CD4-positive, alpha-beta T cell treated with Interferon alpha-2 for 1 hour (primary cell): ENCODE measurements at places on chromosomes 6 and 20.
A peak's percentile ranks its signal among the peaks of the same experiment; 100 is the strongest.

DNA sequence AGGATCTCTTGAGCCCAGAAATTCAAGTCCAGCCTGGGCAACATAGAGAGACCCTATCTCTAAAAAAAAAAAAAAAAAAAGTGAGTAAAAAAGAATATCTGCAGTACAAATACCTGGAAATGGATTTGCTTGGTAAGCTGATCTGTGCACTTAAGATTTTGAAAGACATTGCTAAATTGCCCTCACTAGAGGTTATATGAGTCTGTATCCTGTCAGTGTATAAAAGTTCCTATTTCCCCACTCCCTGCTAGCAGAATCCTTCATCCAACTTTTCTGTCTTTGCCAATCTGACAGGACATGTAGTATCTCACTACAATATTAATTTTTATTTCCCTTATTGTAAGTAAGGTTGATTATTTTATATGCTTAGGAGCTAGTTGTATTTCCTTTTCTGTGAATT is 36.1 kb downstream of the BICRAL start:
- DNase-seq, result no peak

DNA sequence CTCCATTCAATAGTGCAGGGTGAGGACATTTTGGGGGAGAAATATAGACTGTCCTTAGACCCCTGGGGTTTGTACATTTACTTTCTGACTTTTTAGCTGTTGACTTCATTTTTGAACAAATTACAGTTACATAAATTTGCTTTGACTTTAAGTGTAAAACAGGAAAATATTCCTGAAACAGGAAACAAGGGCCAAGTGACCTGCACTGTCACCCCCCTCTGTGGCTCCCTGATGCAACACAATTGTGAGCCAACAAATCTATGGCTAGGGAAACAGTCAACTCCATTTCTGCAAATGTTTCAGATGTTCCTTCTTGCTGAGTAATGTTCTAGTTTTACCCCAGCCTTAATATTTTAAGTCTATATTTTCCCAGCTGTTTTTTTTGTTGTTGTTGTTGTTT is 39.8 kb downstream of the HLA-A start:
- no peak for DNase-seq

DNA sequence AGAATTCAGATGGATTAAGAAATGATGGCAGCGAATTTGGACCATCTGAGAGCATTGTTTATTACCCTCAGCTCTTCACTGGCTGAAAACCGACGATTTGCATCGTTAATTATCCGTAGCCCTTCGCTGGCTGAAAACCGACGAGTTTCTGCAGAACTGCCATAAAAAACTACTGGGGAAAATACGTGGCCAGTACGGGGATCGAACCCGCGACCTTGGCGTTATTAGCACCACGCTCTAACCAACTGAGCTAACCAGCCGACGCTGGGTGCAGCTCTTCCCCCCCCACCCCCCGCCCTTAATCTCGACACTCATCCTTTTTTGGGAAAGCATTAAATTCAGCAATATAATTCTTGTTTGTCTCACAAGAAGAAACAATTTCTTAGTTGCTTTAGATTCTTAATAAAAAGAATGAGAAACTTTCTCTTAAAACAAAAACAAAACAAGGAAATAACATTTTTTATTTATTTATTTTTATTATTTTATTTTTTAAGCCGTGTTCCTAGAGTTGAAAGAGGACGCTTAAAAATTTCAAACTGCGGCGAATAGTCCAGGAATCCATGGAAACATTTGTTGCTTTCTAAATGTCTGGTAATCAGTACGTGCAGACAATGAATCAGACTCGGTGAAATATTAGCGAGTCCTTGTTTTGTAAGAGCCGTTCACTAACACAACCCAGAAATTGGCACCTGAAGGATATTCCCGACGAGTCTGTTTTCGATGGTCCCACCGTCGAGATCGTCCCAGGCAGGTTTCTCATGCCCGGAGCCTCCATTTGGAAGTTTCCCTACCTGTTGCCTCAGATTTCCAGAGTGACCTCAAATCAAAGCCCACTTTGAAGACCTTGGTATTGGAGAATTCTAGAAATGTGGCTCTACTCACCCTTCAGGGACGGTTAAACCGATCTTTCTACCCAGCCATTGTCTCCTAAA is 27.8 kb downstream of the PRSS16 start:
- DNase-seq, result no peak

- peak; percentile 29 for DNase-seq
Measured at GRCh38 chr6:33405386-33405940, 5.4 kb upstream of the PHF1 start.

DNA sequence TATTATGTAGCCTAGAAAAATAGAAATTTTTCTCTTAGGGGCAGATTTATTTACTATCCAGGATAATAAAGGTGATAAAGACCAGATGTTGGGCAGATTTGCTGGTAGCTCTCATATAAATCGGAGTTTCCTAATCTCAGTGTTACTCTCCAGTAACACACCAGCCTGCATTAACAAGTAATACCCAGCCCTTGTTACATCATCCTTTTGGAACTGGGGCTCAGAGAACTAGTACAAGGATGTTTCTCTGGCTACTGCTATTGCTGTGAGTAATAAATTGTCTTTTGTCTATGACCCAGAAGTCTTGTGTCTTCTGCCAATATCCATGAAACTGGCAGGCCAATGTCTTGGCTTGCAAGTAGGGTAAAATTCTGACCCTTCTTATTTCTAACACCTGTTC is 16.8 kb downstream of the TPD52L1 start:
- DNase-seq, result no peak

GRCh38 chr6:28864326-28864923 is 59.4 kb downstream of the TRIM27 start:
- no peak for DNase-seq

DNA sequence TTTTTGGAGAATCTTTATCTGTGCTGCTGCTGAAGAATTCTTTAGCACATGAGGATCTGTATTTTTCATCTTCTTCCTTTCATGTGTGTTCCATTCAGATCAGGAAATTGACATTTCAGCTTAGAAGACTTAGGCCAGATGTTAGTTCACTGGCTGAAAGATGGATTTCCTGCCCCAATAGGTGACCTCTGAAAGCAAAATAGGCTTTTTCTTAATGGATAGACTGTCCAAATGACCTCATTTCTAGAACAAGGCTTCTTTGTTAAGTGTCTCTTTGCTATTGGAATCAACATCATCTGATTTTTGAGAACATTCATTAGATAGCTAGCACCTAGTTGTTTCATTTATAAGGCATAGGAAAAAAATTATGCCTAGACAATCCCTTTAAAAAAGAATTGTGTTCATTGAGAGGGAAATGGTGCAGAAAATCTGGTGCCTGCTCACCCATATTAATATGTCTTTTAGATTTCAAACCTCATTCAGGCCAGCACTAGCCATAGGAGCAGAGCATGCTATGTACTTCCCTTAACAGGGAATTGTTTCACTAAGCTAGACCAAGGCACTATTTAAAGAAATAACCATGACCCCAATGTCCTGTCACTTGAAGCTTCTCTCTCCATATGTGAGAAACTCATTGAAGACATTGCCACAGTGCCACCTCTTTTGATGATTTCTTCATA is 13.6 kb upstream of the SASH1 start:
- no peak for DNase-seq

DNA sequence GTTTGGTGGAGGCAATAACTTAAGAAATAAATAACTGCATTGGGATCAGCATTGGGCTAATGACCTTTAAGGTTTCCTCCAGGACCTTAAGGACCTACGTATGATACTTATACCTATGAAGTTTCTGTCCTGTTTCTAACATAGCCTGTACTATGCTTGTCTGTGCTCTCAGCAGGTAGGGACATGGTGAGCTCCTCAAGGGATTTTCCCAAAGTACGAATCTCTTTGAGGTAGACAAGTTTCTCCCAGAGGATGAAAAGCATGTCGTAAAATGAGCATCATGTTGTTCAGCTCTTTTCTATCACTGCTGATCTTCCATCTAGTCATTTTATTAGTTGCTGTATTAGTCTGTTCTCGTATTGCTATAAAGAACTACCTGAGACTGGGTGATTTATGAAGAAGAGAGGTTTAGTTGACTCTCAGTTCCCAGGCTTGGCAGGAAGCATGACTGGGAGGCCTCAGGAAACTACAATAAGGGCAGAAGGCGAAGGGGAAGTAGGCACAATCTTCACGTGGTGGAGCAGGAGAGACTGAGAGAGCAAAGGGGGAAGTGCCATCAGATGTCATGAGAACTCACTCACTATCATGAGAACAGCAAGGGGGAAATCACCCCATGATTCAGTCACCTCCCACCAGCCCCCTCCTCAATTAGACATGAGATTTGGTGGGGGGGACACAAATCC is 77.8 kb upstream of the TGM3 start:
- peak; percentile 10 for DNase-seq

DNA sequence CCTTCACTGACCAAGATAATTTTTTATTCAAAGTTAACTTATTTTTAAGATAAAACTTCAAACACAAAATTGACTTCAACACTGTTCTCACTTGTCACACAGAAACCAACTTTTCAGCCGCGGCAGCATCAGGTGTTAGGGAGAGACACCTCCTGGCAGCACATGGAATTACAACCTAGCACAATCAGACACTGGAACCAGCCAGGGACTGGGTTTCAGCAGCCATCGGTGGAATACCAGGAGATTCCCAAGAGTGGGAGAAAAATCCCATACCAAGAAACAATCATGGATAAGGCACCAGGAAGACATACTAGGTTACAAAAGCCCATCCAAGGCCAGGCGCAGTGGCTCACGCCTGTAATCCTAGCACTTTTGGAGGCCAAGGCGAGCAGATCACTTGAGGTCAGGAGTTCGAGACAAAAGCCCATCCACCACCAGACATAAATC is 70.0 kb downstream of the SNX5 start:
- peak; percentile 73 for DNase-seq

DNA sequence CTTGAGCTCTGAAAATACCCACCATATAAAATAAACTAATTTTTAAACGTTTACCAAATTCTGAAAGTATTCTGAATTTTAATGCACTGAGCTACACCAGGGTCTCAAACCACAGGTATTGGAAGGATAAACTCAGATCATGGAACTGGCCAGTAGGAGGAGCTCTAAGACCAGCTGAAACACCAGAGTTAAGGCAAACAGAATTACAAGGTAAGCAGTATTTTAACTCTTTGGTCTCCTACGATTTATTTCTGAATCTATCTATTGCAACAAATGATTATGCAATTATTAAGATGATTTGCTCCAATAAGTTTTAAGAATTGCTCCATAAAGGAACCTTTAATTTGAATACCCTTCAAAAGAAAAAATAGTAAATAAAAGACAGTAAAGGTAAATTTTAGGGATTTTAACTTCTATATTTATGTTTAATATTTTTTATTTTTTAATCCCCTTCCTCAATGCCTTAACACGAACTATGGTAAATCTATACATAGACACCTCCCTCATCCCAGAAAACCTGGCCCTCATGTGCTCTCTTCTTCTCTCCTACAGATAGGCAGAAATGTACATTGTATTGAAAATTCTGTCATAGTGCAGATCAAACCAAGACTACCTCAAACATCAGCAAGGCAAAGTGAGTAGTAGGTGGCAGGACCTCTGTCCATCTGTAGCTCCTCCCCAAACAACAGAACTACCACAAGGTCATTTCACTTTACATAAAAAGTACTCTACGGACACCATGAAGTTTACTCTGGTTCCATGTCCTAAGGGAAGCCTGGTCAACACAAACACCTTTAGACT is 58.4 kb downstream of the SMLR1 start:
- DNase-seq, result peak; percentile 84

- no peak for DNase-seq
Measured at GRCh38 chr6:169689287-169689686, 12.5 kb downstream of the WDR27 start.

DNA sequence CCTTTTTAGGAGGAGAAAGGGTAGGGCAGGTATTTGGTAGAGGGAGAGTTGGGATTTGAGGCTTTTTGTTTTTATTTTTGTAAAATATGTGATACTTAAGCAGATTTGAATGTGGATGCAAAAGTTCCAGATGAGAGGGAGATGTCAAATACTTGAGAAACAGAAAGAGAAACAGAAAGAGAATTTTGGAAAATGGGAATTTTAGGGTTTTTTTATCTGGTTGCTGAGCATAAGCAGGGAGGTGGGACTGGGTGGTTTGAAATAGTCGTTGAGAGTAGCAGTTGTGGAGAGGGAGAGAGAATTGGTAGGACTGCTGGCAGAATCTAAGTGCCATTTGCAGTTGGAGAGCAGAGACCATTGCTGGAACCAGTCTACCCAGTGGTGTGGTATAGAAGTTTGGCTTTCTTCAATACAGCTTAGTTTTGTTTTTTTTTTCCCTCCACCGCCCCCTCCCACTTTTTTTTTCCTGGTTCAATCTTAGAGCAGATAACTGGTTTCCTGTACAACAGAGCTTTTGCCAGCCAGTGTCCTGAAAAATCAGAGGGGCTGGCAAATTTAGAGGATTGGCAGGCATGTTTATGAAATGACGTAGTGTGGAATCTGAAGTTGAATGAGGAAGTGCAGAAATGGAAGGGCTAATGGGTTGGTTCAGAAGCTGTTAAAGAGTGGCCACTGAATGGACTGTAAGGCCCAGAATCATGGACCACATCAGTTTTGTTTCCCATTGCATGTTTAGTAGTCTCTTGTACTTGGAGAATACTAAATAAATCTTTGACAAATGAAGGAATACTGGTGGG is 68.7 kb downstream of the ATRN start:
- no peak for DNase-seq

- no peak for DNase-seq
Measured at GRCh38 chr6:14992382-14992781, 253.5 kb upstream of the JARID2 start.

DNA sequence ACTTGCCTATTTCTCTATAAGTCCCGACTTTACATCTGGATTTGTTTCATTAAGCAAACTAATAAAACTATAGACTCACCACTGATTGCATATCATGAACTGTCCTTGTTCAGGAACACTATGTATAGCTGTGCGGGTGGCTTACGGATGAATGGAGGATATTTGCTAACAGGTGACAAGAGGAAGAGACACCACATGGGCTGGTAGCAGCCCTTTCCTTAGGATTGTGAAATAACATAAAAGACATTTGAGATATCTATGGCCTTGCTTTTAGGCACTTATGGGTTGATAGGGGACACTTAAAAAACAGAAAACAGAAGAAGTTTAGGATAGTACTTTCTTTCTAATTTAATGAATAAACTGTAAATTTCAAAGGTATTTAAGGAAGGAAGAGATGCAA is 5.0 kb upstream of the CAP2 start:
- DNase-seq, result no peak

DNA sequence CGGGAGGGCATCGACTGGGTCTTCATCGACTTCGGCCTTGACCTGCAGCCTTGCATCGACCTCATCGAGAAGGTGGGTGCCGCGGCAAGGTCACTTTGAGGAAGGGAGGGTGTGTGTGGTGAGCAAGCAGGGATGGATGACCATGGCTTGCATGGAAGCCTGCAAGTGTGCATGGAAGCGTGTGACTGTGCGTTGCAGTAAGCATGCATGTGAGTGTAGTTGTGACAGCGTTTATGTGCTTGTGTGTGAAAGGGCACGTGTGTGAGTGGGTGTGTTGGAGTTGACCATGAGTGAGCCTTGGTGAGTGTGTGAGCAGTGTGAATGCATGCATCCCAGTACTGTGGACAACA is 32.5 kb downstream of the MYH7B start:
- no peak for DNase-seq

DNA sequence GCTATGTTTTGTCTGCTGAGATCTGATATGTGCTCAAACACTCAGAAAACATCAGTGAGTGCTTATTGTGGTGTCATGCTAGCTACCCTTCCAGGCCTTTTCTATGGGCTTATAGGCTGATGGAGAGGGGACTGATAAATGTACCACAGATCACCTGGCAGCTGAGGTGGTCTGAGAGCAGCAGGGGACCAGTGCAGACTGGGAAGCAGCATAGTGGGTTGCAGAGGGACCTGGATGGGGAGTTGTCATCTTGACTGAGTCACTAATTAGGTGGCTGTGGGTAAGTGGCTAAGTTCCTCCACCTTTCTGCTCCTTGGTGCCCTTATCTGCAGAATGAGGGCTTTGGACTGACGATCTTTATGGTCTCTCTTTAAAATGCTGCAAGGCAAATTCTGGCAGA is 2.8 kb downstream of the TMEM200A start:
- DNase-seq, result no peak
